ENCODE measurements at places on chromosomes 4 and X.

GRCh38 chr4:56764775-56765174 lies 56.7 kb downstream of the SPINK2 start:
- no peak for DNase-seq

GRCh38 chr4:77199701-77200100 lies 42.7 kb downstream of the CCNG2 start:
- no peak for DNase-seq

GRCh38 chrX:87924619-87925018 lies 407.0 kb downstream of the KLHL4 start:
- no peak for DNase-seq

DNA sequence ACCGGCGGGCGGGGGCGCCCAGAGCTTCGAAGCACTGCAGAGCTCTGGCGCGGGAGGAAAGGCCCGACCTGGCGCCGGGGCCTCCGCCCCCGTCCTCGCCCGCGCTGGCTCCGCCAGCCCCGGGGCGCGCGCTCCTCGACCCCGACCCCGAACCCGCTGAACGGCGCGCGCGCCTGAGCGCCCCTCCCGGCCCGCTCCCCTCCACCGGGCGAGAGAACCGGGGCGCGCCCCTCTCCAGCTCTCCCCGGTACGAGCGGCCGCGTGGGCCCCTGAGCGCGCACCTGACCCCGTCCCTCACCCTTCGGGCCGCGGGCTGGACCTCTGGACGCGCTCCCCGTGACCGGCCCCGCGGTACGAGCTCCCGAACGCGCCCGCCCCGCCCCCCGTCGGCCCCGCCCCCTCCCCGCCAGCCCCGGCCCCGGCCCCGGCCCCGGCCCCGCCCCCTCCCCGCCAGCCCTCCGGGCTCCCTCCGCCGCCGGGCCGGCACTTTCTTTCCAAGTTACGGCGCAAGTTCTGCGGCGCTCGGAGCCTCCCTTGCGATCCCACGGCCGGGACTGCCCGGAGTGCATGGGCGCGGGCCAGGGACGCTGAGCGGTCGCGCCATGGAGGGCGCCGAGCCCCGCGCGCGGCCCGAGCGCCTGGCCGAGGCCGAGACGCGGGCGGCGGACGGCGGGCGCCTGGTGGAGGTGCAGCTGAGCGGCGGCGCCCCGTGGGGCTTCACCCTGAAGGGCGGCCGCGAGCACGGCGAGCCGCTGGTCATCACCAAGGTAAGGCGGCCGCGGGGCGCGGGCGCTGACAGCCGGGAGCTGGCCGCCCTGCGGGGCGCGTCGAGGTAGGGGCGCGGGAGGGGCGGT lies at the start of gene SHROOM2:
SHROOM2 (plus strand) TSS at position 486 of the 854 bp plus-strand sequence; CDS start at position 603, 117 bp downstream.
- DNase-seq, result no peak

- DNase-seq, result no peak
Observed at GRCh38 chr4:5276475-5277075, 225.3 kb downstream of the STK32B start.

DNA sequence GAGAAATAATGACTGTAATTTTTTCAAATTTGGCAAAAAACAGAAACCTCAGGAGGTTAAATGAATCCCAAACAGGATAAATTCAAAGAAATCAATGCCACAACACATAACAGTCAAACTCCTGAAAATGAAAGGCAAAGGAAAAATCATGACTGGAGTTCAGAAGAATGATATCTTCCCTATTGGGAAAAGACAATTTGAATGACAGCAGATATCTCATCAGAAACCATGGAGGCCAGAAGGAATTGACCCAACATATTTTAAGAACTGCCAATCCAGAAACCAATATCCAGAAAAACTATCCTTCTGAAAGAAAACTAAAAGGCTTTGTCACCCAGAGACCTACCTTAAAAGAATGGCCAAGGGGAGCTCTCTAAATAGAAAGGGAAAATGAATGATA lies 40.1 kb upstream of the MAMLD1 start:
- DNase-seq, result no peak

DNA sequence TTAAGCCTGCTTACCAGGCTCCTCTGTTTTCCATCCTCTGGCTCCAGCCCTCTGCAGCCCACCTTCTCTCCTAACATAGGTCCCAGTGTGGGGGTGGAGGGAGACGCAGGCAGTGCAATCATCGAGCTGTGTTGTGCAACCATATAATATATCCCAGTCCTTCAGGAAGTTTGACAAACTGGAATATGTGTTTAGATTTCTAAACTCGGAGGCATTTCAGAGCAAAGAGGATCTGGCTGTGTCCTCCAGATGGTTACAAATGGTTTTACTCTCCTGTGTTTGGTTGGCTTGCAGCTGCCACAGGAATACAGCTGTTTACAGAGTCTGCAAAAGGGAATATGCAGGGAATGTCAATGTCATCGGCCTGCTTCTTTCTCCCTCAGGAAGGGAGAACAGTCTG lies 195.3 kb upstream of the LNX1 start:
- DNase-seq, result no peak

DNA sequence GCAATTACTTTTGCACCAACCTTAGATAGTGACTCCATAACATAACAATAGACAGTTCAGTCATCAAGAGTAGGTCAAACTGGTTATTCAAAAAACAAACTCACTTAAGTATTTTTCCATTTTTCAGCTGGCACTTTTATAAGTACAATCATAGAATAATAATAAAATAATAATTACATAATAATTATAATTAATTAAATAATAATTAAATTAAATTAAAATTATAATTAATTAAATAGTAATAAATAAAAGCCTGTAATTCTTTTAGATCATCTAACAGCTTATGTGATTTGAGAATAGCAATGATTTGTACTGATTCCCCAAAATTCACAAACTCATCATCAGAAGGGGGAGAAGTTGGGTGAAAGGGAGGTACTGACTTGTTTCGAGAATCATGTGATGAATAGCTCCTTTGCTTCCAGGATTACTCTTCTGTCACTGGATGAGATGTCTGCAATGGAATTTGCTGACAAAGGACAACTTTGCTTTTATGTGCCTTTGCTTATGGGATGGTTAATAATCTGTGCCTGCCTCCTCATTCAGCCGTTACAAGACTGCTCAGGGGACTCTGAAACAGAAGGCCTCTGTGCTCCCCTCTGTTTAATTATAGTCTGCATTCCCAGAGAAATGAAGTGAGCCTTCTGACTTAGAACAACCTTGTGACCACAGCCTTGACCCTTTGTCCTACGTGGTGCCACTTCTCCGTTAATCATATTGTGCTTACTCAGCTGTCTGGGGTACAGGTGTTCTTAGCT lies 104.8 kb upstream of the ENPEP start:
- DNase-seq, result no peak

- no peak for DNase-seq
Observed at GRCh38 chr4:57153207-57153606, 43.0 kb upstream of the IGFBP7 start.

DNA sequence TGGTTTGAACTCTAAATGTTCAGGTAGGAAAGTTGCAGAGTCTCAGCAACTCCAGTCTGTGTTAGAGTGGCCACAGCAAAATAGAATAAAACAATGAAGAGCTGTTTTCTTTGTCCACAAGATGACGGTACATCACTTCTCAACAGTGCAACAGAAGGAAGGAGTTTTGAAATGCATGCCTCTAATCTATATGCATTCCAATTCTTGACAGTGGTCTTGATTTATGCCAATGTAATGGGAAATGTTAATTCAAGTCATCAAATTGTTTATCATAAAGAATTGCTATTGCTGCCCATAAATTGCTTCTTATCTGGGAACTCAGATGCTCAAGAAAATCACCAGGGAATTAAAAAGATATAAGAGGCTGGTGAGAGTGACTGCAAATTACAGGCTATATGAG lies 195.5 kb upstream of the PRPS2 start:
- no peak for DNase-seq

- DNase-seq, result no peak
Observed at GRCh38 chr4:1856943-1857699, 1.2 kb upstream of the LETM1 start.

GRCh38 chr4:81503586-81503985 lies 31.9 kb upstream of the RASGEF1B start:
- peak; percentile 24 for DNase-seq

GRCh38 chrX:12878536-12878935 lies 11.7 kb downstream of the TLR7 start:
- no peak for DNase-seq

DNA sequence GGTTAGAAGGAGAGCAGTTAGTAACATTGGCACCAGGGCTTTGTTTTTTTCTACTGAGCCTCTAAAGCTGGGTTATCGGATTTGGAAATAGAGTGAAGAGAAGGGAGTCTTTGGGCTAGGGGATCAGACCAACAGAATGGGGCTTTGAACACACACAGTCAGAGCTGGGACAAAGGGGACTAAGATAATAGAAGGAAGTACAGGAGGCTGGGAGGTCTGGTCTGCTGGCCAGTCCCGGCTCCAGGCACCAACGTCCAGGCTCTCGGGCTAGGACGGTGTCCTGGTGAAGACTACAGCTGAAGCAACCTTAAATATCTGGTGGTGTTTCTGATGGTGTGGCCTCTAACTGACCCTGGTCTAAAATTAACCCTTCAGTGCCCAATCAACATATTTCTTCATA lies 57.5 kb downstream of the HHIP start:
- no peak for DNase-seq

DNA sequence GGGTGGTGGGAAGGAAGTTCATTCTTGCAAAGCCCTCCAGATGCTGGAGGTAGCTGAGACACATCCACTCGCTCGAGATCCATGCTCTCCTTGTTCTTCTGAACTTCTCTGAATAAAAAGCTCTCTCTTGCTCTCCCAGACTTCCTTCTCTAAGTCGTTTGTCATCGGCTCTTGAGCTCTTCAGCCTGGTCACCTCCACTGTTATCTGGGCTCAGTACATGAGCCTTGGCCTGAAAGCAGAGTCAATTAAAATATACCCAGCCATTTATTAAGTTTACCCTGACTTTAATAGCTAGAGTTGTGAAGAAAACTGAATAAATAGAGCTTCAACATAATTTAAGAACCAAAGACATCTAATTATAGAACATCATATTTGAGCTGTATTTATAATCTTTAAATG lies 99.0 kb downstream of the CPE start:
- no peak for DNase-seq

DNA sequence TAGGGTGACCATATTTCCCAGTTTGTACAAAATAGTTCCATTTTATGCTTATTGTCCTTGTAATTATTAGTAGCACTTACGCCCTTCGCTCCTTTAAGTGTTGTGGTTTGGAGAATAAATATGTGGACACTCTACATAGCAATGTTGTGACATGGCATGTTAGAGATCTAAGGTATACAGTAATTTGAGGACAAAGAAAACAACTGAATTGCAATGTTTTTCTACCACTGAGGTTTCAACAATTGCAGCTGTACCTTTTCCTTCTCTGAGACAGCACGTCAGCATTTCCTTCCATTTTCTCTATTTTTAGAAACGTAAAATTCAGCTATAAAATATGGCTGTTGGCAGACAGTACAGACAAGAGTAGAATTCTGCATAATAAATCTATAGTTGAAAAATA lies 323.1 kb downstream of the MAPK10 start:
- DNase-seq, result no peak

DNA sequence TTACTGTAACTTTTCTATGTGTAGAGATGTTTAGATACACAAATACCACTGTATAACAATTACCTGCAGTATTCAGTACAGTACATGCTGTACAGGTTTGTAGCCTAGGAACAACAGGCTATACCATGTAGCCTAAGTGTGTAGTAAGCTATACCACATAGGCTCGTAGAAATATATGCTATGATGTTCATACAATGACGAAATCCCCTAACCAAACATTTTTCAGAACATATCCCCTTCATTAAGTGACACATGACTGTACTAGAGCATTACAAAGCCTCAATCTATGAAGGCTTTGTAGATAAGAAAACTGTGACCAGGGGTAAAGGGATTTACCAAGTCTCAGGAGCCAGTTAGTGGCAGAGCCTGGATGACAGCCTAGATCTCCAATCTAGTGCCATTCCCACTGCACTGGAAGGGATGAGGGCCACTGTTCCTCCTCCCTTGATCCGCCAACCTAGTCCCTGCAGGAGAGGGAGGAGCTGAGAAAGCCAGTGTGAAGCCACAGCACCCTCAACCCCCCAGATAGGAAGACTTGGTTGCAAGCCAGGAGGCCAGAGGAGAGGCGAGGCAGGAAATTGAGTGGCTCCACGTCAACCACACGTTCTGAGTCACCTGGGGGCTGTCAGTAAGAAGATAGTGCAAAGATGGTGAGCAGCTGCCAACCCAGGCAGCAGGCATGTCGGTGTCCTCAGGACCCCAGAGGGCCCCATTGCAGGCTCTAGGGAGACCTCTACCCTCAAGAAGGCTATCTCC lies 227.7 kb downstream of the BCOR start:
- no peak for DNase-seq

GRCh38 chr4:150425161-150425560 lies 156.8 kb upstream of the MAB21L2 start:
- DNase-seq, result no peak

- no peak for DNase-seq
Observed at GRCh38 chr4:79907001-79907400, 166.0 kb downstream of the ANTXR2 start.

DNA sequence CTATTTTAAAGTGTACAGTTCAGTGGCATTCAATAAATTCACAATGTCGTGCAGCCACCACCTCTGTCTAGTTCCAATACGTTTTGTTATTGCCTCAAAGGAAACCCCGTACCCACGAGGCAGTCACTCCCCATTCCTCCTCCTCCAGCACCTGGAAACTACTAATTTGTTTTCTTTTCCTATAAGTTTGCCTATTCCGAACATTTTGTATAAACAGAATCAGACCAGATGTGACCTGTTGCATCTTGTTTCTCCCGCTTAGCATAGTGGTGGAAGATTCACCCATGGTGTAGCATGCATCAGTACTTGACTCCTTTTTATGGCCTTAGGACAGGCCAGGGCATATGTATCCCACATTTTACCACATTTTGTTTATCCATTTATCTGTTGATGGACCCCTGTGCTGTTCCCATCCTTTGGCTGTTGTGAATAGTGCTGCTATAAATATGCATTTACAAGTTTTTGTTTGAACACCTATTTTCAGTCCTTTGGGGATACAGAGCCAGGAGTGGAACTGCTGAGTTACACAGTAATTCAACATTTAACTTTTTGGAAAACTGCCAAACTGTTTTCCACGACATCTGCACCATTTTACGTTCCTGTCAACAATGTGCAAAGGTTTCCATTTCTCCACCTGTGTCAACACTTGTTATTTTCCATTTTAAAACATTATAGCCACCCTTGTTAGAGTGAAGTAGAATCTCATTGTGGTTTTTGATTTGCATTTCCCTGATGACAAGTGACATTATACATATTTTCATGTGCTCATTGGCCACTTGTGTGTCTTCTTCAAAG lies 57.8 kb upstream of the STX18 start:
- DNase-seq, result no peak

GRCh38 chr4:41322617-41323016 lies 65.9 kb downstream of the UCHL1 start:
- DNase-seq, result no peak

DNA sequence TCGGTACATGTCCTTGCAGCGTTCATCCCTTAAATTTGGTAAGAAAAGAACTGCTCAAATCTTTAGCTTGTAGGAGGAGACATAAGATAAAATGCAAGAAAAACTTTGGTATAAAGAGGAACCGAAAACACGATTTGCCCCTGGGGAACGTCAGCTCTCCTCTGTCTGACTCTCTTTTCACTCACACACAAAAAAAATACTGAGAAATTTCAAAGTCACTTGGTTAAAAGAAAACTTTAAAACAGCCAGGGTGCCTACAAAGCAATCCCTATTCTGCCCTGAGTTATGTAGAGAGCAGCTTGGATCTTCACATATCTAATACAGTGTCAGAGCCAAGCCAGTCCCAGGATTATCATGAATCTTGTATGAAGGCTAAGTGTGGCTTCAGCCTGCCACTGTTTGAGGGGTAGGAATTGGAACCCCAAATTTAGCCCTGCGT lies 248.5 kb upstream of the CXXC4 start:
- no peak for DNase-seq
